Activated CD8-positive, alpha-beta memory T cell treated with anti-CD3 and anti-CD28 coated beads for 48 hours (primary cell): ENCODE measurements at places on chromosomes 2 and 18.

GRCh38 chr2:144877893-144878292 is 358.0 kb upstream of the ZEB2 start:
- DNase-seq = no peak

DNA sequence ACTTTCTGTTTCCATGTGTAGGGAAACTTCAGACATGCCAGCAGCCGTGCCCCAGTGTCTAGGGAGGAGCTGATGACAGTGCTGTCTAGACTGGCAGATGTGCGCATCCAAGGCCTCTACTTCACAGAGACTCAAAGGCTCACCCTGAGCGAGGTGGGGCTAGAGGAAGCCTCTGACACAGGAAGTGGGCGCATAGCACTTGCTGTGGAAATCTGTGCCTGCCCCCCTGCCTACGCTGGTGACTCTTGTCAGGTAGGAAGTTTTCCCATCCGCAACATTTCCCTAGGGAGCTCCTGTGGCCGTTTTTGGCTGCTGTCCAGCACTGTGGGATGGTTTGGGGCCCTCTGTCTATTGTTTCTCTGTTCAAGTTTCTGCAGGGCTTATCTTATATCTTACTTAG is 143.1 kb upstream of the TTC39C start:
- DNase-seq = peak; percentile 18

- DNase-seq = no peak
Observed at GRCh38 chr2:35251156-35251555, 1104.4 kb upstream of the CRIM1 start.

DNA sequence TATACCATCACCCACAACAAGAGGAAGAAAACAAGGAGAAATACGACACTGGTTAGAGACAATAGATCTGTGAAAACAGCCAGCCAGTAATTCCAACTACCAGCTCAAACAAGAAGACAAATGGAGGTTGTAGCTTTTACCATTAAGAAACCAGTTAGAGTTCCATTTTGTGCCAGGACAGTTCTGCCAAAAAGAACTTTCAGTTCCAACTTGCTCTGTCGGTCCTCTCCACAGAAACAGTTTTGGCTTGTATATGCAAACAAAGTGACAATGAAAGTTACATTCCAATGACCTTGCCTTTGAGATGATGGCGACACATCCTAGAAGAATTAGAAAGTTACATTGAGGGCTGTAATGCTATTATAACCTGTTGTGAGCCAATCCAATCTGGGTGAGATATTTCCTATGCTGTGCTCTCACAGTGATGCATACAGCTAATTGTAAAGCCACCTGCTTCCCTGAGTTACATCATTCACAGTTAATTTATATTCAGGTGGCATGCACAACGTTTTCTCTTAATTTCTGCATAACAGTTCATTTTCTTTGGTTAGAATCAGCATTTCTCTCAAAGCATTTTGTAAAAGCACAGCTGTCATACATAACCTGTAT is 1378.4 kb upstream of the PIK3C3 start:
- DNase-seq = no peak

GRCh38 chr2:122328816-122329215 is 573.4 kb downstream of the TSN start:
- DNase-seq = no peak
